ENCODE measurements at places on chromosomes 6 and 20.

DNA sequence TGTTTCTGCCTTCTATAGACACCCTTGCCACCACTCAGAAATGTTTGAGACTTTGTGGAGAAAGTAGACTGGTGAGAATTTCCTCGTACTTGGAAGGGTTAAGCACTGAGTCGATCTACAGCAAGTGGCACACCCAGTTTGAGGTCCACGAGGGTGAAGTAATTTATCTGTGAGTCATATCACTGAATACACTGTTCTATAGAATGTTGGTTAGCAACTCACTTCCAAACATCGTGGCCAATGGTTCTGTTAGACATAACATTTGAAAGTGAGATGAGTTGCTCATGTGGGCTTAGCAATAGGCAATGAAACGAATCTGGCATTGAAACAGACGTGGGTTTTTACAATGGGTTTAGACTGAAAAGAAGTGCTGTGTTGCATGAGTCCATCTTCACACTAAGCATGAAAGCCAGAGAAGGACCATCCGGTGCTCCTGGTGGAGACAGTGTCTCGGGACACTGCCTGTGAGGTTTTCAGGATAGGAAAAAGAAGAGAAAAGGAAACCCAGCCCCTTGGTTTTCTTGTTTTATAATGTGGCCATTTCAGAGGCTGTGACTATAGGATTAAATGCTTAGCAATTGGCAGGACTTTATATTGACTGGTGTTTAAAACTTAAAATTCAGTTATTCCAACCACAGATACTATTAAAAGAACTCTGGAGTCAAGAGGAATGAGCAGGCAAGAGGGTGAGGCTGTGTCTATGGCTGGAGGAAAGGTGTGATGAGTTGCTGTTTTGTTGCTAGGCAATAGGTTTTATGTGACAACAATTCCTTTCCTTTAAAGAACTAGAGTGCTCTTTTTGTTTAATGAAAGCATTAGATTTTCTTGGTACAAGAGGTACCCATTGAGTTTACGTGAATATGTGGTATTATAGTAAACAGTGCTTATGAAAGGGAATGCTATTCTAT, 31.0 kb upstream of the EZR start:
- no peak for DNase-seq

DNA sequence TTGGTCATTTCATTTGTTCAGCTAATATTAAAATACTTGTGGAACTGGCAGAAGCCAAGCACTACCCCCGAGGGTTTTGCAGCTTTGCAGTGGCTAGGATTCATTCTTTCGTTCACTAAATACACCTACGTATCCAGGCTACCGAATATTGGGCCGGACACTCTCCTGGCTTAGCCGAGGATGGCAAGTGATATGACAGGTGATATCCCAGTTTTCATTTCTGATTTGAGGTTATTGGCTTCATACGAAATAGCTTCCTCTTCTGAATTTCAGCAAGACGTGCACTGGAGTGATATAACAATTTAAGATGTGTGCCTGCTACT, 536 bp upstream of the MTFR2 start:
- DNase-seq, result no peak

GRCh38 chr6:3199382-3199781, 28.1 kb downstream of the TUBB2B start:
- no peak for DNase-seq

- DNase-seq, result no peak
Observed at GRCh38 chr6:100209323-100210136, 215.5 kb upstream of the MCHR2 start.

- no peak for DNase-seq
Observed at GRCh38 chr6:3724451-3725144, 26.9 kb downstream of the PXDC1 start.

GRCh38 chr6:38279963-38280588, 359.7 kb downstream of the BTBD9 start:
- no peak for DNase-seq

DNA sequence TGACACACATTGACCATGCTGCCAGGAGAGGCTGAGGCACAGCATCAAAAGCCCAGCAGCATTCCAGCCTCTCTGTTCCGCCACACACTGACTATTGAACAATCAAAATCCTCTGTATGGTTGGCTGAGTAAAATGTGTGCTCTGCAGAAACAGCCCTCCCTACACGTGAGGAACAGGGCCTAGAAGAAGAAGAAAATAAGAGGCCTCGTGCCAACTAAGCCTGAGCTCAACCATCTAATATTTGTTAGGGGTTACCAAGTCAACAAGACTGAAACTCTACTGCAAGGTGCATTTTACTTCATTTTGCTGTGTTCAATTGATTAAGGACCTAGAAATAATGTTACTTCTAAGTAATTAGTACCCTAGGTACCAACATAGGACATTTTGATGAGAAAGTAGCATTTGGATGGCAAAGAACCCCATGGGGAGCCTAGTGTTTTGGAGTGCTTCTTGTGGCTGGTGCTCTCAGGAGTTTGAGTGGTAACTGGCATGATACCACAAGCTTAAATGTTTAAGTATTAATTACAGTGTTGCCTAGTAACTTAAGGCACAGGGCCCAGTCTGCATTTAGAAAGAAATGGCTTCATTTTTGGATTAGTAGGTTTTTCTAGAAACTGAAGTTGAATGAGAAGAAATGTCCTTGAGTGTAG, 146.6 kb upstream of the PLN start:
- no peak for DNase-seq

DNA sequence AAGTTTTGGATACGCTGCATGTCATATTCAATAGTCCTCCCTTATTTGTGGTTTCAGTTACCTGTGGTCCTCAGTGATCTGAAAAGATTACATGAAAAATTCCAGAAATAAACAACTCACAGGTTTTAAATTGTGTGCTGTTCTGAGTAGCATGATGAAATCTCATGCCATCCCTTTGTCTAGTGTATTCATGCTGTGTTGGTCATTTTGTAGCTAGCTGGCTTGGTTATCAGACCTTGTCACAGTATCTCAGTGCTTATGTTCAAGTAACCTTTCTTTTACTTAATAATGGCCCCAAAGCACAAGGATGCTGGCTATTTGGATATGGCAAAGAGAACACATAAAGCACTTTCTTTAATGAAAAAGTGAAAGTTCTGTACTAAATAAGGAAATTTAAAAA, 78.3 kb downstream of the FUT9 start:
- DNase-seq, result no peak

DNA sequence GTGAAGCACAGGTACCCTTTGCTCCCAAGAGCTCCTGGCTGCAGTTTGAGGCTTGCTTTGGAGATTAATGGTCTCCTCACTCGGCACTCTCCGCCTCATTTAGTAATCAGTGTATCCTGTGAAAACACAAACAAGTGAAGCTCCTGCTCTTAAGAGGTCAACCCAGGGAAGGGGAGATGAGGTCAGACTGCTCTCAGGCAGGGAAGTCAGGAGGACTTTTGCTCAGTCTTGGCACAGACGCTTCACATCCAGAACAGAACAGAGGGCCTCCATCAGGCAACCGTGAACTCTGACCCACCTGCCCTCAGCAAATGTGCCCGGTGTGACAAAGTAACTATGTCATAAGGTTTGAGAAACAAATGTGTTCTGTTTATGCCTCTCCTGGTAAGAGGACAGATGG, 428.8 kb upstream of the JARID2 start:
- DNase-seq, result no peak

- no peak for DNase-seq
Observed at GRCh38 chr6:111837641-111838500, 35.4 kb downstream of the FYN start.

DNA sequence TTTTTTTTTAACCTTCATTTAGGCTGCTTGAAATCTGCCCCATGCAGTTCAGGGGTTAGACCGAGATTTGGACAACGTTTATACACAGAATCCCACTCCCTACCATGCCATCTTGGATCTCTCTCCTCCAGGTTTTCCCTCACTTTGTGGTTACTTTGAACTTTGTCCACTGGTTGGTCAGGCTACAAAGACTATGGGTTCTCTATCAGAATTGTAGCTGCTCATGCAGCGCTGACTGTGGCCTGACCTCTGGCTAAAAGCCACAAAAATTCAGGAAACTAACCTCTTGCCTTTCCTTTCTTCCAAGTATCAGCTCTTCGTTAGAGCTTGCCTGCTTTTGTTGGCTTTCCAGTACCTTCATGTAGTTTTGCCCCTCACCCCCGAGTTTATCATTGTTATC, 44.9 kb upstream of the KCNG1 start:
- no peak for DNase-seq

DNA sequence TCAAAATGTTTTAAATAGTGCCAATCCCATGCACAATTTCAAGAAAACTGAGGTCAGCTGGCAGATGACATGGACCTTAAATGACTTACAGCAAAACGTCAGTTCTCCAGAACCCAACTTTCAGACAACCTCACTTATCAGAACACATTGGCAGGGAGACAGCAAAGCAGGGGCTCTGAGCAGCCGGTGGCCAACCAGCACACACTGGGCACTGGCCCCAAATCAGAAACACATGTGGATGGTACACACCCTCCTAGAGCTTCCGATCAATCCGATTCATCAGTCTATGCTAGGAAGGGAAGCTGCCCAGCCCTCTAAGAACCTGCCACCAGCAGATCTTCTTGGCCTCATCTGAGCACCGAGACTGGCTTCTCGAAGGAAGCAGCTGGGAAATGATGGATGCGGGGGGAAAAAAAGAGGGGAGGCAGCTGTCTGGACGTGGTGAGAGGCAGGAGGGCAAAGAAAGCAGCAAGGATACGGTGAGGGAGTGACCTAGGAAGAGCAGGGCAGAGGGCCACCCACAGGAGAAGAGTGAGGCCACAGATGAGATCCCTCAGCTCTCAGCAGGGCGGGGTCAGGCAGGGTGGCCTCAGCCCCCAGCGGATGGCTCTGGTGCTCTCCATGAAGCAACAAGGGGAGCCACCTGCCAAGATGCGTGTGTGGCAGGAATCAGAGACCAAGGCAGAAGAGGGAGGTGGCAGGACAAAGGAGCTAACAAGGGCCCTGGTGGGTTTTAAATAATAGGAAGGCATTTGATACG, 32.9 kb downstream of the TAF4 start:
- DNase-seq, result no peak

DNA sequence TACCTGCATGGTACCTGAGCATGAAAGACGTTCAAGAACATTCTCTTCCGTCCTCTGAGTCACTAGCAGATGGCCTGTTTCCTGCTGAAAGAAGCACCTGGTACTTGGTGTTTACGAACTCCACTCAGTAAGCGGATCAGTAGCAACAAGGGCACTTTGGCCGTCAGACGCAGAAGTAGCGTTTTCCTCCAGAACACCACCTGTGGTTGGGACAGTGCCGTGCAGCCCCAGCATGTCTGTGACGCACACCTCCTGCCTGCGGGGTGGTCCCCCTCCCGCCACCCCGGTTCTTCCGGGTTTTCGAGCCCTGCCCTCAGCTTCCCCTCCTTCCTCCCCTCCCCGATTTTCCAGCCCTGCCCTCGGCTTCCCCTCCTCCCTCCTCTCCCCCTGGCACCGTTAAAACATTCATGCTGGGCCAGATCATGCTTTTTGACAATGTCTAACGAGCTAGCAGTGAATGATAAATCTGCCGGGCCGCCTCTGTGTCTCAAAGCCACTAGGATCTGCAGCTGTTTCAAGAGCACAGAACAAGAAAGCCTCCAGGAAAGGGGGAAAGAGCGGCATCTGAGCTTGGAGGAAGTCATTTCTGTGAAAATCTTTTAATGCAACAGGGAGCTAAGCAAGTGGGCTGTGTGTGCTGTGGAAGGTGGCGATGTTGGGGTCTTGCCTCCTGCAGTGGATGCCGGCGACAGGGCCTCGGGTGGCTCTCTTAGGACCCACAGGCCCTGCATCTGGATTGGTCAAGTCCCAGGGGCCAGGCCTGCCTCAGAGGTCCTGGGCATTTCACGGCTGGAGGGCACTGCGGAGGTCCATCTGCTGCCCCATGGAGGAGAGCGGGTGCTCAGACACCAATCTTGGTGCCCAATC, 207.9 kb downstream of the ERMARD start:
- DNase-seq, result no peak

- no peak for DNase-seq
Observed at GRCh38 chr6:112764377-112764776, 417.2 kb downstream of the RFPL4B start.

- DNase-seq, result no peak
Observed at GRCh38 chr6:42095094-42095493, 44.8 kb downstream of the TAF8 start.

DNA sequence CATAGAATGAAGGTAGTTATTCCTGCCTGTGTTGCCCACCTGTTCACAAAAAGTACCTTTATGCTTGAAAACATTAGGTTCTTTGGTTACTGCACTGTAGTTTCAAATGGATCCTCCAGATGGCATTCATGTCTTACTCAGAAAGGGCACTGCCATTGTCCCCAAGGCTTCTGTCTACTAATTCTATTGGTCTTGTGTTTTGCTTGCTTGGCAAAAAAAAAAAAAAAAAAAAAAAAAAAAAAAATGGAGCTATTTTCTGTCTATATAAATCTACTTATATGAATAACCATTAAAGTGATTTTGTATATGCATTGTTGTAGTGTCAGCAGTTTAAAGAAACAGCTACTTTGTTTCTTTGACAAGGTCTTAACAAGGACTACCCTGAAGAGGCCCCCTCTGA, 12.7 kb upstream of the EFHC1 start:
- no peak for DNase-seq

DNA sequence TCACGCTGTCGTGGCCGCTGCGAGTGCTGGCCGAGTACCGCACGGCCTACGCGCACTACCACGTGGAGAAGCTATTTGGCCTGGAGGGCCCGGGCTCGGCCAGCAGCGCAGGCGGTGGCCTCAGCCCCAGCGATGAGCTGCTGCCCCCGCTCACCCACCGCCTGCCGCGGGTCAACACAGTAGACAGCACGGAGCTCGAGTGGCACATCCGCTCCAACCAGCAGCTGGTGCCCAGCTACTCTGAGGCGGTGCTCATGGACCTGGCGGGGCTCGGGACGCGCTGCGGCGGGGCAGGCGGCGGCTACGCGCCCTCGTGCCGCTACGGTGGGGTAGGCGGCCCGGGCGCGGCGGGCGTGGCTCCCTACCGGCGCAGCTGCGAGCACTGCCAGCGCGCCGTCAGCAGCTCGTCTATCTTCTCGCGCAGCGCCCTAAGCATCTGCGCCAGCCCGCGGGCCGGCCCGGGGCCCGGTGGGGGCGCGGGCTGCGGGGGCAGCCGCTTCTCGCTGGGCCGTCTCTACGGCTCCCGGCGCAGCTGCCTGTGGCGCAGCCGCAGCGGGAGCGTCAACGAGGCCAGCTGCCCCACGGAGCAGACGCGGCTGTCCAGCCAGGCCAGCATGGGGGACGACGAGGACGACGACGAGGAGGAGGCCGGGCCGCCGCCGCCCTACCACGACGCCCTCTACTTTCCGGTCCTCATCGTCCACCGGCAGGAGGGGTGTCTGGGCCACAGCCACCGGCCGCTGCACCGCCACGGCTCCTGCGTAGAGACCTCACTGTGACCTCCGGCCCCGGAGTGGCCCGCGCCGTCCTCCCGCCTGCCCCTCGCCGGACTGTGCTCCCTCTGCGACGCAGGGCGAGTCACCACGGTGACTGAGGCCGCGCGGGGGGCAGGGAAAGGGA, 5.7 kb downstream of the TMEM151B start:
- no peak for DNase-seq

GRCh38 chr6:139654888-139655782, 280.7 kb upstream of the CITED2 start:
- DNase-seq, result no peak

DNA sequence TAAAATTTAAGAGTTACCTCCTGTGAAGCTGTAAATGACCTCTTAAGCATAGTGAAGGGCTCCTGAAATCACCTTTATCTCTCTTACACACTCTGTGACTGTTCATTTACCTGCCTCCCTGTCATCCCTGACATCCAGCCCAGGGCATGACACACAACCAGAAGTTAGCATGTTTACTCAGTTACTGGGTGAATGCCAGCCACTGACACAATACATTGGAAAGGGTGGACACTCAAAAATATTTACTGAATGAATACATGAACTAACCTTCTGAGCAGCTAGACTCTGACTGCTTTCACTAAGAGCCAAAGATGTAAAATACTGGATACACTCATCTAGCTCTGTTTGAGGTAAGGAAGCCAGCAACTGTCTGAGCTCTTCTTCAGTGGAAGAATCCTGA, 25.3 kb downstream of the SERAC1 start:
- no peak for DNase-seq

All from brain pericyte (primary cell).